ENCODE measurements at places on chromosomes 5 and 9.

GRCh38 chr5:81121273-81121672 lies 111.8 kb upstream of the CKMT2 start:
- H3K4me1 ChIP-seq: no peaks in the 10 kb centered on the region
- H3K27ac ChIP-seq: no peak overlapping the region
- no peaks in the 10 kb centered on the region for H3K27me3 ChIP-seq
- no peak overlapping the region for H3K4me3 ChIP-seq
- no peak for DNase-seq

- no peak overlapping the region for H3K4me3 ChIP-seq
- peak overlapping the region; percentile 16 for H3K27ac ChIP-seq
- no peaks in the 10 kb centered on the region for H3K27me3 ChIP-seq
- no peak for DNase-seq
- no peaks in the 10 kb centered on the region for H3K36me3 ChIP-seq
- H3K4me1 ChIP-seq: peaks cover 6% of the 10 kb centered on the region
Observed at GRCh38 chr9:99868845-99869244, 37.6 kb upstream of the STX17 start.

DNA sequence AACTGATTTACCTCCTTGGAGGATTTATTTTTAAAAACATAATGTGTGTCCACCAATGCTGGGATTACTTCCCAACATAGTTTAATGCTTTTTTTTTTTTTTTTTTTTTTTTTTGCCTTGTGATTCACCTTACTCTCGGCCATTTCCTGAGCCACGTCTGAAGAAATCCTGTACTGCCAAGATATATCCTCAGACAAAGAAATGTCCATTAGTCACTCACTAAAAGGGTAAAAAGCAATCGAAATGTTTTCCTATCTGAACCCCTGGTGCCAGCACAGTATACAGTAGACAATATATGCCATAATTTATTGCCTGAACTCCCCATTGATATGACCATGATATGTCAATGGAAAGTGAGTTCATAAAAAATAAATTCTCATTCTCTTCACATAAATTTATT lies 344.1 kb downstream of the BNC2 start:
- H3K27me3 ChIP-seq: no peaks in the 10 kb centered on the region
- no peaks in the 10 kb centered on the region for H3K36me3 ChIP-seq
- no peak overlapping the region for H3K4me3 ChIP-seq
- DNase-seq: no peak
- no peak overlapping the region for H3K27ac ChIP-seq

GRCh38 chr9:112044186-112044585 lies 130.9 kb downstream of the SUSD1 start:
- H3K4me3 ChIP-seq: no peak overlapping the region
- no peak overlapping the region for H3K27ac ChIP-seq
- no peak for DNase-seq
- peaks cover 11% of the 10 kb centered on the region for H3K36me3 ChIP-seq

DNA sequence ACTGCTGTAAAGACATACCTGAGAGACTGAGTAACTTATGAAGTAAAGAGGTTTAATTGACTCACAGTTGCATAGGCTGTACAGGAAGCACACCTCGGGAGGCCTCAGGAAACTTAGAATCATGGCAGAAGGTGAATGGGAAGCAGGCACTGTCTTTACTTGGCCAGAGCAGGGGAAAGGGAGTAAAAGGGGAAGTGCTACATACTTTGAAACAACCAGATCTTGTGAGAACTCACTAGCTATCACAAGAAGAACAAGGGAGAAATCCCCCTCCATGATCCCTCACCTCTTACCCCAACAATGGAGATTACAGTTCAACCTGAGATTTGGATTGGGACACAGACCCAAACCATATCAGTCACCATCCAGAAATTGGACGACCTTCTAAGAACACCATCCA lies 1285.8 kb upstream of the CDH9 start:
- no peak for DNase-seq
- H3K27me3 ChIP-seq: no peaks in the 10 kb centered on the region

GRCh38 chr5:35331956-35332950 lies 102.0 kb upstream of the PRLR start:
- H3K36me3 ChIP-seq: no peaks in the 10 kb centered on the region
- DNase-seq: no peak
- no peaks in the 10 kb centered on the region for H3K27me3 ChIP-seq

DNA sequence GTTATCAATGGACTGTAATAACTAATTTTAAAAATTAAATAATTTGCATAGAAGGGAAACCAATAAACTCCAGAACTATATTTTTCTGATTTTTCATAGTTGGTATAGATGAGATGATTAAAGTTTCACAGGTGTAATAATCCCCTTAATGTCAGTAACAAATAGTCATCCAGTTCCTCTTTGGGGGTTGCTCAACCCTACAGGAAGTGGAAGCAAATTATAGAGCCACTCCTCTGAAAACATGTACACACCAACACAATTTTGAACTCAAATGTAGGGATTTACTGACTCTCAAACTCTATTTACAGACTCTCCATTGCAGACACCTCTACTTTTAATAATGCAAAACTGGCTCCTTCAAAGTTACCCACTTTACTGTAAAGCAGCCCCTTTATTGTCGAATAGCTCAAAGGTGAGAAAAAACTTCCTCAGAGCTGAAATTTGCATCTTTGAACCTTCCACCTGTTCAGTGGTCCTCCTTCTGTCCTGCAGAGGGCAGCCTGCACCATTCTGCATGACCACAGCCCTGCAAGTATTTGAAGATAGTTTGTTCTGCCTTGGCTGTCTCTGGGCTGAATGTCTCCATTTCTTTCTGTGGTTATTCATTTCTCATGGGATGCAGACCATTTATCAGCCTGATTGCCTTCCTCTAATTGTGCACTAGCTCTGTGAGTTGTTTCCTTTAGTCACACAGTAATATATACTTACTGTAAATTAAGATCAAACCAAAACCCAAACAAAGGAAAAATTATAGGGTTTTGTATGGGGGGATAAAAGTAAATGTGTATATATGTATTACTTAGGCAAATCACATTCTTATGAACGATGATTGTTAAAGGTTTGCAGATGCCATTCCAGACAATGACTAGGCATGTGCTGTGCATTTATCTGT lies 383.2 kb upstream of the SGCD start:
- peaks cover 12% of the 10 kb centered on the region for H3K27me3 ChIP-seq
- H3K36me3 ChIP-seq: no peaks in the 10 kb centered on the region

GRCh38 chr5:50667023-50667652 lies 701 bp downstream of the PARP8 start:
- peaks cover 56% of the 10 kb centered on the region for H3K4me1 ChIP-seq
- peak overlapping the region; percentile 96 for H3K4me3 ChIP-seq
- DNase-seq: no peak
- H3K27me3 ChIP-seq: no peaks in the 10 kb centered on the region

DNA sequence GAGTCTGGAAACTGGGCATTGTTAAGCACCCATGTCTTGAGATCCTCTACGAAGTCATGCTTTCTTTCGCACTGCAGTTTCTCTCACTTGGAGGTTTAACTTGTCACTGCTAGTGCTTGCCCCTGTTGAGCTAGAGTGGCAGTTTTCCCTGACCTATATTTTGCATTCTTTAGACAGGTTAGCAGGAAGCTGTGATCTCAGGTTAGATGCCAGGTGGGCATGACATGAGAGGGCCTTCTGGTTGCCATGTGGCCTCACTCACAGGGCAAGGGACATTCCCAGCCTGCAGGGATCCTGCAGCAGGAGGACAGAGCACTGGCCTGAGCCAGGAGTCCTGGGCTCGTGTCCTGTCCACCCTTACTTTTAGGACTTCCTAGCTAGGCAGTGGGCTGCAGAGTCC lies 28.6 kb downstream of the SLC36A1 start:
- H3K4me1 ChIP-seq: no peaks in the 10 kb centered on the region
- DNase-seq: no peak
- H3K27me3 ChIP-seq: no peaks in the 10 kb centered on the region
- H3K36me3 ChIP-seq: peaks cover 12% of the 10 kb centered on the region
